ENCODE measurements at places on chromosomes 5 and 9.
A peak's percentile ranks its signal among the peaks of the same experiment; 100 is the strongest.

DNA sequence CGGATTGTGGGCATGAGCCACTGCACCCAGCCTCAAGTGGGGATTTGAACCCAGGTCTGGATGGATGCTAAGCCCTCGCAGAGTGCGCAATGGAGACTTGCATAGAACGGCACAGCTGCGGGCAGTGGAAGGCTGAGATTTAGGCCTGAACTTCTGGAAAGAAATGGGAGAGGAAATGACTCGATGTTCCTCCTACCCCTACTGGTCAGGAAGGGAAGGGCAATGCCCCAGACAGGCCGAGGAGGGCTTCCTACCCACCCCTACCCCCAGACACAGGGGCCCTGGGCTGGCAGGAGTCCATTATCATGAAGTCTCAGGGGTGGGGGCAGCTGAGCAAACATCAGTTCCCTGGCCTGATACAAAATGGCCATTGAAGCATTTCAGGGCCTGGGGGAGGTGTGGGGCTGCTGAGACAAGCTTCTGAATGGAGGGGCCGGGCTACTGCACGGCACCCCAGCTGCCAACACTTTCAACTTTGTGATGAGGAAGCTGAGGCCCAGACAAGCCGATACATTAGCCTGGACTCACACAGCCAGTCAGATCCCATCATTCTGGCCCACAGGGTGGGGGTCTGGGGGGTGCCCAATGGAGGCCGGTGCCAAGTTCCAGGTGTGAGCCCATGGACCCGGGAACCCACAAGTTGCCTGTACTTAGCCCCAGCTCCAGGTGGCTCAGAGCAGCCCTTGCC, 13.5 kb upstream of the WDR38 start:
- no peak for DNase-seq

DNA sequence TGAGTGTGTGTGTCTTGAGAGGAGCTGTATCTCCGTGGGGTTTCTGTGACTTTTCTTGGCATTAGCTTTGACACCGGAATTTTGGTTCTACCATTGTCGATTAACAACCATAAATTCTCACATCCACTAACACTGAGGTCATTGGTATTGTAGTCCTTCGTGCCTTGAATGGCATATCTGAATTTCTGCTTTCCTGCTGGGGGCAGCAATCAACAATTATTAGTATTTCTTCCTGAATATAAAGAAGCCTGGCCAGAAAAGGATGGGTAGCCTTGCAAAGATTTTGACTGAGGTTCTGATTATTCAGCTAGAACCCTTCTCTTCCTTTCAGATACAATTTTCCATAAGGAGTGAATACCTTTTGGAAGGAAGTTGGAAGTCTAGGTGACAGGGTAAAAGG, 33.5 kb upstream of the SHOC1 start:
- no peak for DNase-seq

DNA sequence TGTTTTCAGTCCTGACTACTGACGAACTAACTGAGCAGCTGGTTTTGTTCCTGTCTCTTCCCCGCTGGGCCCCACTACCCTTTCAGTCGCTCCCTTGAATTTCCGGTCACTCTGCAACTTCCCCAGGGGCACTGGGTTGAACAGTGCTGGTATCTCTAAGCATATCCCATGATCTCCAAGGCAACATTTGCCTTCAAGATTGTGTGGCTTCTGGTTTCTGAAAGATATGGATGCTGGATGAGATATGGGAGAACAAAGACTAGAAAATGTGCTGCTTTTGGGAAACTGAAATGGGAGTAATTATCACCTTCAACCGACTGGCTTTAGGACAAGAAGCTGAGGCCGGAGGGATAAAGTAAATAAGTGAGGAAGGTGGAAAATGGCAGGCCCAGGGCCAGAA, 258.2 kb upstream of the PIK3R1 start:
- DNase-seq = no peak

DNA sequence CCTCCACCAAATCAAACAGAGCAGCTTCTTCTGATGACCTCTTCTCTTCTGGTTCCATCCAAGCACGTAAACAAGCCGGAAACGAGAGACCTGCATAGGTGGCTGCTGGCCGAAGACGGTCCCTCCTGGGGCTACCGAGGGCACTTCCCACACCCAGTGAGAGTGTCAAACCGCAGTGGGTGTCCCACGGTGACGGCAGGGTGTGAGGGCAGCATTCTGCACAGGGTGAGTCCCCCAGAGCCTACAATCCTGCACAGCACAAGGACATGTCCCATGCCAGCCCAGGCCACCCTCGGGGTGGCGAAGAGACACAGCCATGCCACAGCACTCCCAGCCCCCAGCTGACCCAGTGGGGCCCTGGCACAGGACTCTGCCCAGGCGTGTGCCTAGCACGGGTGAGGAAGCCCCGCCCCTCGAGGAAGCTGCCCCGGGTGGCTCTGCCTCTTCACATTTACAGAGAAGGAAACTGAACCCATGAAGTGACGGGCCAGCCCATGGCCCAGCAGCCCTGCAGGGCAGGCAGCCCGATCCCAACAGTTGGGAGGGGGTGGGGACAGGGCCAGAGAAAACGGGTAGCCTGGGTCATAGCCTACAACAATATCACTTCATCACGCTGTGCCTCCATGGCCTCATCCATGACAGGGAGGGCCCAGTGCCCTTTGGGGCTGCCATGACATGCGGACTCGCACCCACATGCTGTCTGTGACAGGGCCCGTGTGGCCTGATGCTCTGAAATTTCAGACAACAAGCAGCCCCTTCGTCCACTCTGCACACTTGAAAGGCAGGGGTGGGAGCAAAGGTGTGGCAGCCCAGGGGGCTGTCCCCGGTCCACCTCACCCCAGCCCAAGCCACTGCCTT, 43.2 kb downstream of the SEMA4D start:
- DNase-seq = no peak

DNA sequence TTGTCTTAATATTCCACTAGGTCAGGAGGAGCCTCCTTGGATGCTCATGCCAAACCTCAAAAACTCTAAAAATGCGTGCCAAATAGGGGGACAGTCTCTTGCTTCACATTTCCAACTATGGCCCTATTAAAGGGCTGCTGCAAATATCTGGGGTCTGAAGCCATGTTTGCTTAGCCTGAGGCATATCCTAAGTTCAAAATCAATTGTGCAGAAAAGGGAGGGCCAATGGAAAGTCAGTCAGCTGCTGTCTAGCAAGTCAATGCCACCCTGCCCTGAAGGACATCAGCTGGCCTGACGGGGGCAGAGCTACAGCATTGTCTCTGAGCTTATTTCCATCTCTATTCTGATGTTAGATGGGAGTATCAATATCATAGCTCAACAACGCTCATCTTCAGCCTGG, 93.6 kb downstream of the SH3TC2 start:
- no peak for DNase-seq

GRCh38 chr5:82470185-82470994, 192.2 kb upstream of the RPS23 start:
- peak; percentile 7 for DNase-seq

GRCh38 chr5:107589520-107590193, 81.1 kb downstream of the EFNA5 start:
- DNase-seq = no peak

GRCh38 chr9:120561709-120562108, 18.3 kb downstream of the CDK5RAP2 start:
- no peak for DNase-seq

- no peak for DNase-seq
These were observed 36.1 kb upstream of the MYOT start for GRCh38 chr5:137831526-137831925.

- DNase-seq = no peak
These were observed 220.5 kb upstream of the ADRA1B start for GRCh38 chr5:159695741-159696294.

GRCh38 chr5:145562931-145563330, 272.2 kb downstream of the PRELID2 start:
- peak; percentile 18 for DNase-seq

DNA sequence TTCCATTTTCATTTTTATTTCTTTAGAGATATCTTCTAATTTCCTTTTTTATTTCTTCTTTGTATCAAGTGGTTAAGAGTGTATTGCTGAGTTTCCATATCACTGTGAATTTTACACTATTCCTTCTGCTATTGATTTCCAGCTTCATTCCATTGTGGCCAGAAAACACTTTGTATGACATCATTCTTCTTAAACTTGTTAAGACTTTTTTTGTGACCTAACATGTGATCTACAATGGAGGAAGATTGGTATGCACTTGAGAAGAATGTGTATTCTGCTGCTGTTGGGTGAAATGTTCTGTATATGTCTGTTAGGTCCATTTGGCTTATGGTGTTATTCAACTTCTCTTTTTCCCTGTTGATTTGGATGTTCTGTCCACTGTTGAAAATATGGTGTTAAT, 274.2 kb upstream of the PUM3 start:
- DNase-seq = no peak

DNA sequence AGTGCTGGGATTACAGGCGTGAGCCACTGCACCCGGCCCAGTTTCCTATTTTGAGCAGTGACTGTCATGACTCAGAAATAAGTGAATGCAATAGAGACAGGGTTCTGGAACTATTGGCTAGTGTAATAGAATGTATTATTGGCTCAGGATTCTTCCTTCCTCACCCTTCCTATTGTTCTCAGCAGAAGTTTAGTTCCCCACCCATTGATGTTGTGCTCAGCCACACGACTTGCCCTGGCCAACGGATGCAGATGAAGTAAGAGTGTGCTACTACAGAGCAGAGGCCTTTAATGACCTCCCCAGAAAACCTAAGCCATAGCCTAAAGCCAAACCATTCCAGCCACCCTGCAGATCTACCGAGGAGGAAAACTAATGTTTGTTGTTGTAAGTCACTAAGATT, 287.9 kb downstream of the AGTPBP1 start:
- DNase-seq = no peak

DNA sequence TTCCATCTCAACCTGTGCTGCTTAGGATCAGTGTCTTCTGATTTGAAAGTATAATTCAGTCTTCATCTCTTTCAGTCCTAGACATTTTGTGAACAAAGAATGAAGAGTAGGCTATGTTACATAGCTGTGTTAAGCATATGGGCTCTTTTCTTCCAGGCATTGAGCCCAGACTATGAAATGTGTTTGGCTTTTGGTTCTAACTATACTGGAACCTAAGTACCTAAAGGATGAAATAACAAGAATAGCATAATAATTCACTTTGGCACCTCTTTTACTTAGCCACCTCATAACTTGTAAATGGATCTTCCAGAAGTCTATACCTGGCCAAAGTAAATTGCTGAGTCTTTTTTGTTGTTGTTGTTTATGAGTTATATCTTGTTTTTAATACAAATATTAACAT, 71.4 kb downstream of the SLF1 start:
- no peak for DNase-seq

DNA sequence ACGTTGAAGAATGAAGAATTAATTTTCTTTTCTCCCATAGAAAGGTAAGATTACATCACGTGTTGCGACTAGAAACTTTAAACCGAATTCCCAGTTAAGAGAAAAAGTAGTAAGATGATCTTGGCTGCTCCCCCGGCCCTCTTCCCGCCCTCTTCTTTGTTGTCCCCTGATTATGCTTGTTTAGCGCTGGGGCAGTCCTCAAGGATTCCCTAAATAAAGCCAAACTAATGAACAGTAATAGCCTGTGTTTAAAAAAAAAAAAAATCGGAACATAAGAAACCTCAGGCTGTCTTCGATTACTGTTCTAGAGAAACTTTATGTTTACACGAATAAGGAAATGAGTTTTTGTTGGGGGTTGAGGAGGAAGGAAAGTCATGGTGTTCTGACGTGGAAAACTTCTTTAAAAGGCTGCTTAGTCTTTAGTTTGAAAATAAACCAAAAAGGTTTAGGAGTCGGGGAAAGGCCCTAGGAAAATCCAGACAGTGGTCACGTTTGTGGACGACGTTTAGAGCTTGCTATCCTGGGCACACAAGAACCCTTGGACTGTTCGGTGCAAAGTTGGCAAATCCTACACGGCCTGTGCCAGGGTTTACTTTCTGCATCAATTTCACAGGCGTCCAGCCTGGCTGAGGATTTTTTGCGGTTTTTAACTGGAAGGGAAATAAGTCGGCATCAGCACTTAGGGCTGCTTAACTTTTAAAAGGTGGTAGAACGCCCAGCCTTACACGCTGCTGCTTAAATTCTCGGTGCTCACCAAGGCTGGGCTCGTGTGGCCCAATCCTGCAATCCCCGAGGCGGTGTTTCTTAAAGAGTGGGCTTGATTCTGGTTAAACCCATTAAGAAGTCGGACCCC, 1.1 kb upstream of the MAT2B start:
- peak; percentile 62 for DNase-seq

DNA sequence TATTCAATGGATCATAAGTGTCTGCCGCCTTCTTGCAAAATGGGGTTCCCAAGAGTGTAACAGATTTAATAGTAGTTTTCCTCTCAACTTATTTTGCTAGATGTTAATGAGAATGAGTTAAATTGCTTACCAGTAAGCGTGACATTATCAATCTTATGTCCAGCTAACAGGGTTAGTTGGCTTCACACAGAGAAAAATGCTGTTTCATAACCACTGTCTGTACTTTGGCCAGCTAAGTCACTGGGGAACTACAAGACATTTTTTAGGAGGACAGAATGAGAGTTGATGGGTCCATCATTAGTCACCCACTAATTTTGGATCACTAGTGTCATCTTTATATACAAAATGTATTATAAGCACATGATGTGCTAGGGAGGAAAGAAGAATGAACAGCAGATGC, 1.4 kb downstream of the CDC37L1 start:
- peak; percentile 43 for DNase-seq

- no peak for DNase-seq
These were observed 34.1 kb downstream of the NEK6 start for GRCh38 chr9:124291801-124292396.

- DNase-seq = no peak
These were observed 692 bp downstream of the C1QTNF3 start for GRCh38 chr5:34042321-34042720.

GRCh38 chr5:112697322-112697721, 40.4 kb upstream of the APC start:
- DNase-seq = no peak

GRCh38 chr5:74390306-74390637, 250.3 kb downstream of the ENC1 start:
- no peak for DNase-seq

DNA sequence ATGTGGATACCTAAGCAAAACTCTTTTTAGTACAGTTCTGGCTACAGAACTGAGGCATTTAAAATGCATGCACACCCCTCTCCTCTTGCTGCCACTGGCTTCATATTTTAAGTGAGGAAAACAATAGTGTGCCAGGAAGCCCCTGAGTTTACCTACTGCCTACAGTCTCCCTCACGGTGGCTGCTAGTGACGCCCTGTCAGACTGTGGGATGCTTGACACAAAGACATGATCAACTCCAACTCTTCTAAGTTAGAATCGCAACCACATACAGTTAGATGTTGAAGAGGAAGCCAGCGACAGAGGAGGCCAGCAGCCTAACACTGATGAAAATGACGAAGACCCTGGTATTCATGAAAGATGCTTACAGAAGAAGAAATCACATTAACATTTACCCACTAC, 1.3 kb downstream of the SEC16A start:
- no peak for DNase-seq

DNA sequence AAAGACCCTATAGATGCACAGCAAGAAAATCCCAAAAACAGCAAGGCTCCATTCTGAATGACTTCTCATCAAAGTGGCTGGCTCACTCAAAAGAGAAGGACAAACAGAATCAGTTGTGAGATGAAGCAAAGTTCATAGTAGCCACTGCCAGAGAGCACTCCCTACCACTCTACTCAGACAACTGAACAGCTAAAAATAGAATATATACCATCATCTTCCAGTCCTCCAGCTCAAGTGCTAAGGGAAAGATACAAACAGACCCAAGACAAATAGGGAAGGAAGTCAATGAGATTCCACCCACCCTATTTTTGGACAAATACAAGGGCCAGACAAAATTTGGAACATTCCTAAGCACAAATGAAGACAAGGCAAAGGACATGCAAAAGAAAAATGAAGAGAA, 20.6 kb downstream of the GNAQ start:
- no peak for DNase-seq

- no peak for DNase-seq
These were observed 6.9 kb downstream of the GM2A start for GRCh38 chr5:151259931-151260330.

GRCh38 chr9:33147416-33148169, 19.5 kb downstream of the B4GALT1 start:
- no peak for DNase-seq

All from astrocyte (in vitro differentiated cells and primary cell).